ENCODE measurements at places on chromosomes 2 and 18.

GRCh38 chr18:24198461-24198860 lies 59.6 kb downstream of the CABYR start:
- no peak for DNase-seq

- no peak for DNase-seq
Measured at GRCh38 chr2:42327125-42327524, 33.9 kb downstream of the COX7A2L start.

GRCh38 chr2:203059567-203060240 lies 45.0 kb downstream of the NBEAL1 start:
- DNase-seq = no peak

DNA sequence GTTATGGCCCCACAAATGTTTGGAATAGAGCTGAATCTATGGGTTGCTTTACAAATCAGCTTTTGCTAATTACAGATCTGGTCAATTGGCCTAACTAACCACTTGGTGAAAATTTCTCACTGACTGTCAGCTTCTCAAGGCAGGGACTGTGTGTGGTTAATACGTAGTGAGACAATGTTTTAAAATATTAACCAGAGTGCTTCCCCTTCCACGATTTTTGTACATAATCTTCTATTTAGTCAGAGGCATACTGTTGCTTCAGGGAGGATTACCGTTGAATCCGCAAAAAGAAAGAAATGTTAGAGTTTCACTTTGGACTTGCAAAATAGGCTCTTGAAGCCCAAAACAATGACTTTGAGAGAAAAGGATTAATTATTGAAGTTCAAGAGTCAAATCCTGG lies 14.9 kb upstream of the KCNS3 start:
- no peak for DNase-seq

DNA sequence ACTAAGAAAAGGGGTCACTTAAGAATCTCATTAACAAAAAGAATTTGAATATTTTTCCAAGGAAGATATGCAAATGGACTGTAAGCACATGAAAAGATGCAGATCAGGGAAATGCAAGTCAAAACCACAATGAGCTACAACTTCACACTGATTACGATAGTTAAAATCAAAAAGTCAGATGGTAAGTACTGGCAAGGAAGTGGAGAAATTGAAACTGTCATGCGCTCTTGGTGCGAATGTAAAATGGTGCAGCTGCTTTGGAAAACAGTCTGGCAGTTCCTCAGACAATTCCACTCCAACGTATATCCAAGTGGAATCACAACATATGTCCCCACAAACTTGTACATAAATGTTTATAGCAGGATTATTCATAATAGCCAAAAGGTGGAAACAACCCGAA lies 81.4 kb downstream of the MSH2 start:
- DNase-seq = no peak

DNA sequence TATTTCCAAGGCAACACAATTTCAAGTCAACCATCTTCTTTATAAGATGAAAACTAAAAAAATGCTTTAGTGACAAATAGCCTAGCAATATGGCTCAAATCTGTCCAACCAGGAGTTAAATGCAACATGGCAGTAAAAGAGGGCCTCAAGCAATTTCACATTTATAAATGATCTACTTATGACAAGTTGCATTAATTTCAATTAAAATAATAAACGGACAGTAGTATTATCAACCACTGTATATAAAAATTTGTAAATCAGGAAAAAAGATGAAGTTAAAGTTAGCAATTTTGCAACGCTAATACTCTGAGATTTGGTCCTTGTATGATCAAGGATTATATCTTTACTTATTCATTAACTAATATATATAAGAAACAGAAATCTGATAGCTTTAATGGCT lies 19.3 kb downstream of the CCDC88A start:
- DNase-seq = no peak

GRCh38 chr2:216694826-216695217 lies 527 bp downstream of the IGFBP5 start:
- no peak for DNase-seq

- no peak for DNase-seq
Measured at GRCh38 chr2:46486436-46486835, 7.1 kb downstream of the TMEM247 start.

DNA sequence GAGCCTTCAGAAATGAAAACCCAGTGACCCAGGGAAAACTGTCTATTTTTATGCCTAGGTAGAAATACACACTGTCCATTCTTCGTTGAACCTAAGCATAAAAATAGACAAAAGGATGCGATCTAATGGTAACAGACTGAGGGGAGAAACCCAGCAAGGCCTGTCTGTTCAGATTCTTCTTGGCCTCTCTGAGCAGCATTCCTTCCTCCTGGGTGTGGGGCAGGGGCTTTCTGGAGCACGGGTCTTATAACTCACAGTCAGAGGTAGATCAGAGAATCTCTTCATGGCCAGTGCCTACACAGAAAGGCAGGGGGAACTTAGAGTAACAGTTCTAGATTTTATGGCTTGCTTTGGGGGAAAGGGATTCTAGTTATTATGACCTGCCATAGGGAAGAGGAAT lies 56.0 kb downstream of the PKDCC start:
- no peak for DNase-seq

DNA sequence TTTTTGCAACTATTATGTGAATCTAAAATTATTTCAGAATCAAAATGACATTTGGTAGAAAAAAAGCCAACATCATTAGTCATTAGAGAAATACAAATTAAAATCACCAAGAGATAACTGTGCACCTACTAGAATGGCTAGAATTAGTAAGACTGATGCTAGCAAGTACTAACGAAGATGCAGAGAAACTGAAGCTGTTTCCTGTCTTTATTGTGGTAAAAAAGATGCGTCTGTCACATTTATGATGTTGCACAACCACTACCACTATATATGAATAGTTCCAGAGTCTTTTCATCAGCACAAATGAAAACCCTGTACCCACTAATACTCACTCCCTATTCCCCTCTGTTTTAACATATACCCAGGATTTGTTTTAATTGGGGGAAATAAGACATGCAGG lies 16.7 kb upstream of the TWIST2 start:
- DNase-seq = no peak

GRCh38 chr2:219643084-219643473 lies 15.6 kb downstream of the SLC4A3 start:
- DNase-seq = no peak

DNA sequence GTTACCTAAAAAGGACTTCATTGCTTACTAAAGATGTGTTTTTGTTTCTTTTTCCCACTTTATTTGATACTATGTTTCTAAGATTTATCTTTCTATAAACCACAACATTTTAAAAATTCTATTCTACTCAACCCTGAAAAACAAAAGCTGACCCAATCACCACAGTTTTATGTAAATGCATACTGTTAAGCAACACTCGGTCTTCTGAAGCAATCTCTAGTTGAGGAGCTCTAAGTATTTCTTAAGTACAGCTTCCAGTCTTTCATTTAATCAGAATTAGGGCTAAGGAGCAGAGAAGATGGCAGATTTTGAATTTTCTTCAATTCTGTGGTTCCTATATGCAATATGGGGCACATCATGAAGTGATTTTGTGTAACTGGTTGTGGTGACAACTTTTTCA lies 72.2 kb upstream of the SLC4A10 start:
- no peak for DNase-seq

GRCh38 chr18:40347261-40347660 lies 1607.8 kb upstream of the PIK3C3 start:
- DNase-seq = no peak

DNA sequence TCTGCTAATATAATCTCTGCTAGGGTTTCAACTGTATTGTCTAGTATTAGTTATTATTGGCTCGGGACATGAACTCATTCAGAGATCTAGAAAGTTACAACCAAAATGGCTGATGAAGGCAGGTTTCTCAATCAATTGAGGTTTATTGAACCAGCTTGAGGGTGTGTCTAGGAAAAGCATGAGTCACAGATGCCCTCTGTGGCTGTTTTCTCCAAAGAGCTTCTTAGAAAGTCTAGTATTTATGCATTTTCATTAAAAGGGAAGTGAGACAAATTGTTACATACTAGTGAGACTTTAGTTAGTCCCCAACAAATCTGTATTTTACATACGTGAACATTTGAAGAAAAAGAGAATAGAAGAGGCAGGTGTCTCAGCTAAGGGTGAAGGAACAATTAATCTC lies 23.0 kb upstream of the RTTN start:
- no peak for DNase-seq

DNA sequence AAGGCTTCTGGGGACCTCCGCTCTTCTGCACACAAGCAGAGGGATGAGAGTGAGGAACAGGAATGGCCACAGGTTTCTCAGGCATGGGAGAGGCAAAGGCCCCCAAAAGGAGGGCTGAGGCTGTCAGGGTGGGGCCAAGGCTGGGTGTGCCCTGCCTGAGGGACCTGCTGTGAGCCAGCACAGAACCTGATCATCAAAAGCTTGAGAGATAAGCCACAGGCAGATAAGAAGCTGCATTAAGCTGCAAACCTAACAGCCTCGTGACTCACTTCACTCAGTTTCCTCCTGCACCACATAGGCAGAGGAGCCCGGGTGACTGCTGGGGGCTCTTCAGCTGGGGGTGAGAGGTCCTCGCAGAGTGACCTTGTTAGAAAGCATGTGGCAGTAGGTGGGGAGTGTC lies 64.5 kb upstream of the LAPTM4A start:
- no peak for DNase-seq

DNA sequence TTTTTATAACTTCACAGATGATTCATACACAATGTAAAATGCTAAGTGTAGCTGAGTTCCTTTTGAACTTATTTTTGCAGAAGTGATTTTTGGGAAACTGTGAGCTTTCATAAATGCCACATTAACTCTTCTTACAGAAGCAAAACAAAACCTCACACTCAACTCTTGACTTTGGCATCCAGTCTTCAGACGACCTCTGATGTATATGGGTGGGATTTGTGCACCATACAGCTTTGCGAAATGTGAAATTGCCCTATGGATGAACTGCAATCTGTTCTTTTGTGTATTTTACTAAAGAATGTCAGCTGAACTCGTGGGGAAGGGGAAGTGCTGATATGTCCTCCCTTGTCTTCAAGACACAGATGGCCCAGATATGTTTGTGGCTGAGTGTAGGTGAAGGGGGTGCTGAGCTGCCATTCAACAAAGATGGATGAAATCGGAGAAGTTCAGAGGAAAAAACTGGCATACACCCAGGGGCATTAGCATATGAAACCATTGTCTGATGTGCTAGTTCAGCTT lies 218.3 kb downstream of the PTGR3 start:
- DNase-seq = no peak

All from activated T-cell treated with anti-CD3 and anti-CD28 coated beads for 1 hour (primary cell).